ENCODE measurements at places on chromosomes 12 and 14.

- no peak for DNase-seq
Measured at GRCh38 chr12:76274420-76275083, 73.7 kb downstream of the BBS10 start.

DNA sequence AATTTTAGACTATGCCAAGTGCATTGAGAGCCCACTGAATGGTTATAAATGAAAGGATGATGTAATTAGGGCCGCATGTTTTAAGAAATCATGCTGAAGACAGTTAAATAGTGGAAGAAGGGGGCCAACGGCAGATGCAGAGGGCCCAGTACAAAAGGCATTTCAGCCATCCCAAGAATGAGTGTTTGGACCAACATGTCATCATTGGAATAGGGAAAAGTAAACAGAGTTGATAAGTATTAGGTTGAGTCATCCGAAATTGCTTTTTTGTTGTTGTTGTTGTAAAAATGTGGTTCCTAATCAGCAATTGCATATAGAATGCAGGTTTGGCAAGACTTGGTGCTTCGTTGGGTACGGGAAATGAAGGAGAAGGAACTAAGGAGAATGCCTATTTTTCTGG lies 29.5 kb downstream of the BMP4 start:
- DNase-seq, result no peak

DNA sequence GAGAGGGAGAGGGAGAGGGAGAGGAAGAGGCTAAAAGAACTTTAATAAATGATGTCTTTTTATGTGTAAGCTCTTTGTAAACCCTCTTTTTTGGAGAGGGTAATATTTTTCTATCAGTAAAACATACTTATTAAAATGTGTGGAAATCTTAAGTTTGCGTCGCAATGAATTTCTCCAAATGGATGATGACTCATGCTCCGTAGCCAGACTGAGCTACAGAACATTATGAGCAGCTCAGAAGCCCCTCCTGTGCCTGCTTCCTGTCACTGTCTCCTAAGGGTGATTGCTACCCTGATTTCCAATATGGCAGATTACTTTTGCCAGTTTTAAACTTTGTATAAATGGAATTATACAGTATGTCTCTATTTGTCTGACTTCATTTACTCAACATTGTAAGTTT lies 13.0 kb upstream of the PYGL start:
- DNase-seq, result no peak

DNA sequence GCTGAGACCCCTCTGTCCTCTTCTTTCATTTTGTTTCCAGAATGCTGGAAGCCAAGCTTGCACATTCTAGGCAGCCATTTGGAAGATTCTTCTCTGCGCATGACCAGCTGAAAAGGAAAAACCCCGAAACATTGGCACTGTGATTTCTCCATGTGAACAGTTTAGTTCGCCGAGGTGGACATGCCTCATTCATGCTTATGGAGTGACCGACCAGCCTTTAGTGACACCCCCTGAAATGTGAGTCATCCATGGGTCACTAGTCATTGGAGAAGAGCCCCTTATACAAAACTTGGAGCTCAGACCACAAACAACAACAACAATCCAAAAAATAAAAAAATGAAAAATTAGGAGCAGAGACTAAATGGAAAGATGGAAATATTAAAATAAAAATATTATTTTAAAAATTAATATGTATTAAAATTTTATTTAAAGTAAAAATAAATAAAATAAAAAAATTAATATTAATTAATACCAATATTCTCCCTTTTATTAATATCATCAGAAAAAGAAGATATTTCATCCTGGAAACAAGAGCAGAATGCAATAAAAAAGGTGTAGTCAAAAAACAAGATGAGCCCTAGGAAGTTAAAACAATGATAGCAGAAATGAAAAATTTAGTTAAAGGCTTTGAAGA lies 9.5 kb upstream of the KRT7 start:
- no peak for DNase-seq

DNA sequence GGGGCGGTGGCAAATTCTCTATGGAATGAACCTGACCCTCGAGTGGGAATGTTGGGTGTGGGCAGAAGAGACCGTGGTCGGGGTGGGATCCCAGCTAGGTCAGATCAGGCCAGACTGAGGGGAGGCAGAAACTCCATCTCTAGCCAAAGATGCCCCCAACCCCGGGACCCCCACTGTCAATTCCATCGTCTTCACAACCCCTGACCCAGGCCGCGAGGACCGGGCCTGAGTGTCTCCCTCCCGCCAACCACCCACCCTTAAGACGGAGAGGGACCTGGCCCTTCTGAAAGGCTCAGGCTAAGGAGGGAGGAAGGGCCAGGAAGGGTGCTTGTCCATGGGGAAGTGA lies 760 bp downstream of the PLEKHD1 start:
- DNase-seq, result no peak

DNA sequence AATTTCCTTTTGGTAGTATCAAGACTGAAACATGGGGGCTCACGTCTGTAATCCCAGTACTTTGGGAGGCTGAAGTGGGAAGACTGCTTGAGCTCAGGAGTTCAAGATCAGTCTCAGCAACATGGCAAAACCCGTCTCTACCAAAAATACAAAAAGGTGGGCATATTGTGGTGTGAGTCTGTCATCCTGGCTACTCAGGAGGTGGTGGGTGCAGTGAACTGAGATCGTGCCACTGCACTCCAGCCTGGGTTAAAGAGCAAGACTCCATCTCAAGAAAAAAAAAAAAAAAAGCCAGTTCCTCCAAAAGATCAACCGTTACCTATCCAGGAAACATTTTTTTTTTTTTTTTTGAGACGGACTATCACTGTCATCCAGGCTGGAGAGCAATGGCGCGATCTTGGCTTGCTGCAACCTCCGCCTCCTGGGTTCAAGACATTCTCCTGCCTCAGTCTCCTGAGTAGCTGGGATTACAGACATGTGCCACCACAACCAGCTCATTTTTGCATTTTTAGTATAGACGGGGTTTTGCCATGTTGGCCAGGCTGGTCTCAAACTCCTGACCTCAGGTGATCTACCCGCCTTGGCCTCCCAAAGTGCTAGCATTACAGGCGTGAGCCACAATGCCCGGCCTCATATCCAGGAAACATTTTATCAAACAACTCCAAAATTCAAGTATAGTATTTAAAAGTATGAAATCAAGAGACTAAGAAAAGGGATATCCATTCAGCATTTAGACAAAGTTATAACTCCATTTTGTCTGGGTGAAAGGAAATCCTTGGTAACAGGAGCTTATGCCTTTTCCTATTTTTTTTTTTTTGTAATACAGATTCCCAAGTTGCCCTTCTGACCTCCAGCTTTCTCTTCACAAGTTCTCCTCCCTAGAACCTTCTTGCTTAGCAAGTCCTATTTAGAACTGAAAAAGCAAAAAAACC lies 3.4 kb downstream of the ACIN1 start:
- no peak for DNase-seq

DNA sequence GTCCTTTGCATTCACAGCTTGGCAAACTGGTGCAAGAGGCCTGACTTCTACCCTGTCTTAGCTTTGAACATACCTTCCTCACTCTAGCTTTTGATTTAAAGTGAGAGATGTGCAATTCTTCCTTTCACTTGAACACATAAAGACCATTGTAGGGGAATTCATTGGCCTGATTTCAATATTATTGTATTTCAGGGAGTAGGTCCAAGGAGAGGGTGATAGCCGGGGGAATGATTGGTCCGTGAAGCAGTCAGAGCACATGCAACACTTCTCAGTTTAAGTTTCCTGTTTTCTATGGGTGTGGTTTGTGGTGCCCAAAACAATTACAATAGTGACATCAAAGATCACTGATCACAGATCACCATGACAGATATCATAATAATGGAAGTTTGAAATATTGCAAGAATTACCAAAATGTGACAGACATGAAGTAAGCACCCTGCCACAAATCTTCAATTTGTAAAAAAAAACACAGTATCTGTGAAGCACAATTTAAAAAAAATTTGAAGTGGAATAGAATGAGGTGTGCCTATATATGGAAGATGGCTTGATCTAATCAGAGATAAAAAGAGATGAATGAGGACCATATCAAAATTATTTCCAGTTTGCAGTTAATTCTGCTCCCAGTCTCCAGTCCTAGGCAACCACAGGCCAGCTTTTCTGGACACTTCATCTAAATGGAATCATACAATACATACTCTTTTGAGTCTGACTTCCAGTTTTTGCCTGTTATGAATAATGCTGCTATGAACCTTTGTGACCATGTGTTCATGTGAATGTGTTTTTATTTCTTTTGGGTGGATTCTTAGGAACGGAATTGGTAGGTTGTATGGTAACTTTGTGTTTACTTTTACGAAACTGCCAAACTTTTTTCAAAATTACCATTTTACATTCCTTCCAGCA lies 23.2 kb downstream of the BORCS5 start:
- no peak for DNase-seq

DNA sequence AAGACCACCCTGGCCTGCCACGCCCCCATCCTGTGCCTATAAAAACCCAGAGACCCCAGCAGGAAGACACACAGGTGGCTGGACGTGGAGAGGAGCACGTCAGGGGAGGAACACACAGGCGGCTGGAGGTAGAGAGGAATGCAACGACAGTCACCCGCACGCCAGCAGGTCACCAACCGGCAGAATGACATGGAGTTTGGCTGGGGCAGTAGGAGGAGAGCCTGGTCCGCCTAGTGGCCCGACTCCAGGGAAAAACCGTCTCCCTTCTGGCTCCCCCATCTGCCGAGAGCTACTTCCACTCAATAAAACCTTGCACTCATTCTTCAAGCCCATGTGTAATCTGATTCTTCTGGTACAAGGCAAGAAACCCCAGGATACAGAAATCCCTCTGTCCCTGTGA lies 62.7 kb upstream of the KCNH3 start:
- DNase-seq, result no peak

- DNase-seq, result no peak
Measured at GRCh38 chr12:39993268-39993667, 112.6 kb downstream of the SLC2A13 start.

- no peak for DNase-seq
Measured at GRCh38 chr14:67817750-67818438, 1.5 kb upstream of the ZFYVE26 start.

- DNase-seq, result no peak
Measured at GRCh38 chr12:132557291-132558015, 52.9 kb downstream of the LRCOL1 start.

DNA sequence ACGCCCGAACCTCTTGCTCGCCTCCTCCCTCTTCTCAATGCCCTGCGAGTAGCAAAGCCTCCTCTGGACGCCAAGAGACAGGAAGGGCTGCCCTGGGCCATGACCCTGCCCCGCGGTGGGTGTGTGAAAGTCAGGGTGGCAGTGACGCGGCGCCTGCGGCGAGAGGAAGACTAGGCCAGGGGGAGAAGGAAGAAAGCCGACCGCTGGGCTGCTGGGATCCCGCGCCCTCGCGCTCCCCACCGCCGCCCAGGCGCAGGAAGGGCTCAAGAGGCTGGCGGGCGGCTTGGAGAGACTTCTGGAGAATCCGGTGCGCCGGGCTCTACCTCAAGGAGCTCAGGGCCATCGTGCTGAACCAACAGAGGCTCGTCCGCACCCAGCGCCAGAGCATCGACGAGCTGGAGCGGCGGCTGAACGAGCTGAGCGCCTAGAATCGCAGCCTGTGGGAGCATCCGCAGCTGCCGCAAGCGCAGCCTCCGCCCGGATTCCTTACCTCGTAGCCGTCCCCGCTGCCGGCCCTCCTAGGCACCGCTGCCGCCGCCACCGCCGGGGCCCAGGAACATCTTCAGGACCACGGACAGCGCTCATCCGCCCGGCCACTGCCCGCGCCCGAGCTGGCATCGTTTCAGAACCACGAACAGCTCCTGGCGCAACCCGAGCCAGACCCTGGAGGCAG lies 105.0 kb upstream of the PRB2 start:
- peak; percentile 100 for DNase-seq

DNA sequence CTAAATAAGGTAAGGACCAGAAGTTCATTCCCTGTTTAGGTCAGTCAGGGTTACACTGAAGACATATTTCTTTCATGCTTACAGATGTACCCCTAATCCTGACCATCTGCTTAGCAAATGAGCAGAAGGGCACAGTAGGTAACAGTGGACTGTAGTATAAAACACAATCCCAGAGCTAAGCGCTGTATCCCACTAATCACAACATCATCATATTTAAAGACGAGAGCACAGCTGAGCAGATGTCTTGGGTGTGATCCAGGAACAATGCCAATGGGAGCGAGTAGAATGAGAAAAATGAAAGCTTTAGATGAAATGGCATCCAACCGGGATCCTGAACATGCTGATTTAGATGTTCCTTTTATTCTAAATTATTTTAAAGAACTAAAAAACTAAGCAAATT lies 213.4 kb downstream of the CCER1 start:
- no peak for DNase-seq

DNA sequence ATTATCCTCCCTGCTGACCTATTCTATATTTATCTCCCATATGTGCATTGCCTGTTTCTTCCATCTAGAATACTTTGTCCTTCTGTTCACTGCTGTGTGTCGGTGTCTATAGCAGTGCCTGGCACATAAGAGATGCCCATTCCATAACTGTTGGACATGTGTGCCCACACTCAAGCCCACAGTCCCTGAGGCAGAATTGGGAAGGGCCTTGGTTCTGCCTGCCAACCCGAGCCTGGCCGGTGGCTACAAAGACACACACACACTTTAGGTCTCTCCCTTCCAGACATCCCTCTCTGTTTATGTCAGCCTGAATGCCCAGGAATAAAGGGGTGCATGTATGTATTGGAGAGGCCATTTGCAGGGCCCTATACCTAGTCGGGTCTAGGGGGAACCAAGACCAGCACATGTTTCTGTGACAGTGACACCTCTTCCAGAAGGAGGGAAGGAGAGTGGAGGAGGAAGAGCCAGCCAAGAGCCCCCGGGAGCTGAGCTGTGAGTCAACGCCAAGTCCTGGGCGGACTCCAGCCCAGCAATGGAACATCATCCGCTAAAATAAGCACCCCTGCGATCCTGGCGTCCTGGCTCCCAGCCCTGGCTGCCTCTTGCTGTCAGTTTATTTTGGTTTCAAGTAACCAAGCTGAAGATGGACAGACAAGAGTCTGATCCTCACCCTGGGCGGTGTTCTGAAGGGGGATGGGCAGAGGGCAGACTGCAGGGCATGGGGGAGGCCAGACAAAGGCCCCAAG lies 4.3 kb upstream of the ASB2 start:
- DNase-seq, result no peak

- no peak for DNase-seq
Measured at GRCh38 chr12:131348231-131348630, 362.7 kb upstream of the SFSWAP start.

DNA sequence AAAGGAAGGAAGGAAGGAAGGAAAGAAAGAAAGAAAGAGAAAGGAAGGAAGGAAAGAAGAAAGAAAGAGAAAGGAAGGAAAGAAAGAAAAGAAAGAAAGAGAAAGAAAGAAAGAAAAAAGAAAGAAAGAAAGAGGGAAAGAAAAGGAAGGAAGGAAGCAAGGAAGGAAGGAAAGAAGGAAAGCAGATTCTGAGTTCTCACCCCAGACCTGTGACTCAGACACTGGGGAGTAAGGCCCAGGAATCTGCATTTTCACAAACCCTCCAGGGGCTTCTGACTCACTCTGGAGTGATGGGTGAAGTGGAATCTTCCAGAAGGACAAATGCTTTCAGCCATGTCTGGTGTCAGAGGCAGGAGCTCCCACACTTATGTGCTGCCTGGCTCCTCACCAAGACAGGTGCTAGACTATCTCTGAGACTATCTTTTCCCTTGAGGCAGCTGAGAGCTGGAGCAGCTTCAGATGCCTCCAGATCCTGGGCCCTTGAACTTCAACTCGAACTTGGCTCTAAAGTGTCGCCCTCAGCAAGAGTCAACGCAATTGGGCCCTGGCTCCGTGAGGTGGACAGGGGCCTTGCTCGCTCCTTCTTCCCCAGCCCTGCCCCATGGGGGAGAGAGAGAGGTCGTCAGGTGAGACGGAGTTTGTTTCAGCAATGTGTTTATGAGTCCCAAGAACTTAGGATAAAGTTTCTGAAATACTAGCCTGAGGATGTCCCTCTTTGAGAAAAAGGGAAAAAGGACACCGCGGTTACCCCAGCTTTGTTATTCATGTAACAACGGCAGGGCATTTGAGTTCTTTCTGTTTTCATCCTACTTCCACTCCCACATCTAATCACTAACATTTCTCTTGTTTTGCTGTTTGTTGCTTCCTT lies 19.8 kb upstream of the SCARB1 start:
- no peak for DNase-seq
